Effector CD8-positive, alpha-beta T cell (primary cell): ENCODE measurements at places on chromosomes 11 and 22.

GRCh38 chr22:33569559-33569958, 350.7 kb downstream of the LARGE1 start:
- no peak for DNase-seq

- DNase-seq, result no peak
Measured at GRCh38 chr11:130710021-130710420, 206.3 kb downstream of the SNX19 start.

- DNase-seq, result no peak
Measured at GRCh38 chr22:25334162-25334490, 114.7 kb downstream of the CRYBB2 start.

DNA sequence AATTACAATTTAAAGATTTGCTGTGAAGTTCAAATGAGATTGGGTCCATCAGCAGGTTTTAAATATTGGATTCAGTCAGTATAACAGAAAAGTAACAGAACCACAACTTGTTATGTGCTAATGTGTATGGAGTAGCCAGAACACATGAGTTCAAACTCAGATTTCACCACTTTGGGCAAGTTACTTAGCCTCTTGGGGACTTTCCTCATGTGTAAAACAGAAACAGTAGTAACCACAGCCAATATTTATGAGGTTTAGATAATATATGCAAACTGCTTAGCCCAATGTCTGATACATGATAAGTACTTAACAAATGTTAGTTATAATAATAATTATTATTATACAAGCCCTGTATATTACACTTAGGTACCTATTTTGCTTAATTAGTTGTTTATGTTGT, 21.8 kb upstream of the SLC5A12 start:
- no peak for DNase-seq

DNA sequence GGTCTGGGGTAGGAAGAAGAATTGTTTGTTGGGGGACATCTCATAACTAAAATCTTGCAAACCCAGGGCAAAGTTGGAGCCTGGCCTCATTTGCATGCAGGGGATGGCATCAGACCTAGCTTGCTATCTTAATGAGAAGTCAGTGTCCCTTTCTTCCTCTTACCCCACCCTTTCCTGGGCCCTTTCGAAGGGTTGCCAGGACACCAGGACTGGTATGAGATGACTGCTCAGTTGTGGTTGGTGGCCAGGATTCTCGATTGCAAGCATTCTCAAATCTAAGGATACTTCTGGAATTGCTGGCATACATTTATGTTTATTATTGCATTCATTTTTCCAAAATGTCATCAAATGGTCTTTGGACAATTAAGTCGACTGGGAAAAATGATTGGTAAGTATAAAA, 131.0 kb downstream of the SLC1A2 start:
- DNase-seq, result no peak

DNA sequence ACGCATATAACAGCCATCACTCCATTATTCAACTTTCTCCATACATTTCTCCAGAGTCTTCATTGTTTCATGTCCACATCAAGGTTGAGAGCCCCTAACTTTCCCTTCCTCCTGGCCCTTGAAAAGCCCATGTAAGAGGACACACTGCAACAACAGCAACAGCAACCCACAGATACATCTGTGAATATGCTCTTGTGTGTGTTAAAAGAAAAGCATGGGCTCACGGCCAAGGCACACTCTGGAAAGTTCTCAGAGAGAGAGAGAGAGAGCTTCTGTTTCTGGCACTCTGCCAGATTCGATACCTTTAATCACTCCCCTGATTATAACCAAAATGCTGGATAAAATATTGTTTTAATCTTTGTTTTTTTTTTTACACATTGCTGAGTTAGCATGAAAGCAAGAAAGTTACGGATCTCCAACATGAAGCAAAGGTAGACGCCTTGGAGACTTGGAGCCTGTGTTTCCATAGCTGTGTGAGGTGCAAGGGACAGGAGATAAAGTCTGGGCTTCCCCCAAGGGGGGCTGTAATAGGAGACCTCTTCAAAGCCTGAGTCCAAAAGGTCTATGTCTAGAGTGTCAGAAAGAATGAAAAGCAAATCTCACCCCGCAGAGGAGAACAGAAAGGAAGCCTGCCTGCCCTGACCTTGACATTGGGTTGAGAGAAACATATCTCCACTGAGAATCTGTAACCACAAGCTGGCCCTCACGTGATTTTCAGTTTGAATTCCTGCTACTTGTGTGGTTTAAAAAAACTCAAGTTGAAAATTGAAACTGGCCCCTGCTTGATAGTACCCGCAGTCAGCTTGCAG, 33.7 kb upstream of the MPPED1 start:
- DNase-seq, result no peak

- no peak for DNase-seq
Measured at GRCh38 chr11:67434395-67434881, 3.0 kb downstream of the PTPRCAP start.

GRCh38 chr11:120293038-120293800, 31.9 kb upstream of the TLCD5 start:
- DNase-seq, result no peak

- no peak for DNase-seq
Measured at GRCh38 chr22:33163815-33164214, 105.6 kb upstream of the SYN3 start.

GRCh38 chr11:70530010-70530409, 131.7 kb downstream of the CTTN start:
- DNase-seq, result no peak

DNA sequence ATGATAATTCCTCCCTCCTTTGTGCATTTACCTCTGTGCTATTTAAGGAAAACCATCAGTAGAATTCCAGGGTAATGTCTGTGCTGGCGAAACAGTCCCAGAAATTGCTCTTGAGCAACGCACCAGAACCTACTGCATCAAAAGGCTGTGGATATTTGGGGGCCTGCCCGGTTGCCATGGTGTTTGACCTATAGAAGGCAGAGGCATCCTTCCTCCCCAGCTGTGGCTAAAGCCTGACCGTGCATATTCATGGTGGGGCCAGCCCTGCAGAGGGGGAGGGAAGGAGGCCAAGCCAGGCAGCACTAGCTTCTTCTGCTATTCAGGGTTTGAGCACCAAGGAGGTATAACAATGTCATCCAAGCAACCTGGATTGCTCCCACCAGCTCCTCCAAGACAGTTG, 215.0 kb upstream of the E2F8 start:
- DNase-seq, result no peak

DNA sequence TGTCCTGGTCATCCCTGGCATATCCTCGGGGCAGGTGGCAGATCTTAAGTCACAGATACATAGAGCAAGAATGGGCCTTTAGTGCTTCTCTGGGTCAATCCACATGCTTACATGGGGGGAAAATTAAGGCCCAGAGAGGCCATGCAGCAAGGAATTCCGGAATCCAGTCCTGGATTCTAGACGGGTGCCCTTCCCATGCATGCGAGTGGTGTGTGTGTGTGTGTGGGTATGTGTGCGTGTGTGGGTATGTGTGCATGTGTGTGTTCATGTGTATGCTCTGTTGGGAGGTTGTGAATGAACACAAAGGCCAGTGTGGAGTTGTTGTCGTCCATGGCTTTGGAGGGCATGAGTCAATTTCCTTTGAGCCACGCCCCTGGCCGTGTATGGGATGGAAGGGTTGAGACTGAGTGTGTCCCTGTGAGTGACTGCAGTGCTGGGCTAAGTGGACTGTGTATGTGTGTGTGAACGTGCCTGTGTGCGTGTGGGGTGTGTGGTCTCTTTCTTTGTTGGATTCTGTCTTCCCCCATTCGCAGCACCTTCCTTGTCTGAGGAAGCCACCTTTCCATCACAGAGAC, 33.4 kb upstream of the EIF3D start:
- DNase-seq, result no peak

DNA sequence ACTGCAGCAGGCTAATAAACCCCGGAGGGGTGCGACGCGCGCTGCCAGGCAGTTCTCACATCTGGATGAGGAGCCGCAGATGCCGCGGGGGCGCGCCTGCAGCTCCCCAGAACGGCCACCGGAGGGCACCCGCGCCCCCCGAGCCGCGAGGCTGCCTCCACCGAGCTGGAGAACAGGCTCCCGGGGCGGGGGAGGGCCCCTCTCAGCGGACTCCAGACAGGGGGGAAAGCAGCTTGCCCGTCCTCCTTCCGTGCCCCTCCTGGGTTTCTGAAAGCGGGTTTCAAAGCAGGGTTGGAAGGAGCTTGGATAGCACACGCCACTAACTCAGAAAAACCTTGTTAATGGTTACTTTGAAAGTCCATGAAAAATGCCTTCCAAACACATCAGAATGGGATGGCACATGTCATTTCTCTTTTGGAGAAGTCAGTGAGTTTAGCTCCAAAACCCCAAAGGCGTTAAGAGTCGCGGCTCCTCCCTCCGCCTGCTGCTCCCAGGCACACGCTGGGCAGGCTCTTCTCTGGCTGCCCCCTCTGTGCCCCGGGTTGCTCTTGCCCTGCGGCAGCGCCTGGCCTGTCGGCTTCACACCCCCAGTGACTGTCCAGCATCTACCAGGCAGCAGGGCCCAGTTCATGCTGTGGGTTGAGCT, 317.8 kb downstream of the NTM start:
- no peak for DNase-seq

GRCh38 chr22:42848941-42849550, 8.0 kb downstream of the ARFGAP3 start:
- DNase-seq, result no peak

DNA sequence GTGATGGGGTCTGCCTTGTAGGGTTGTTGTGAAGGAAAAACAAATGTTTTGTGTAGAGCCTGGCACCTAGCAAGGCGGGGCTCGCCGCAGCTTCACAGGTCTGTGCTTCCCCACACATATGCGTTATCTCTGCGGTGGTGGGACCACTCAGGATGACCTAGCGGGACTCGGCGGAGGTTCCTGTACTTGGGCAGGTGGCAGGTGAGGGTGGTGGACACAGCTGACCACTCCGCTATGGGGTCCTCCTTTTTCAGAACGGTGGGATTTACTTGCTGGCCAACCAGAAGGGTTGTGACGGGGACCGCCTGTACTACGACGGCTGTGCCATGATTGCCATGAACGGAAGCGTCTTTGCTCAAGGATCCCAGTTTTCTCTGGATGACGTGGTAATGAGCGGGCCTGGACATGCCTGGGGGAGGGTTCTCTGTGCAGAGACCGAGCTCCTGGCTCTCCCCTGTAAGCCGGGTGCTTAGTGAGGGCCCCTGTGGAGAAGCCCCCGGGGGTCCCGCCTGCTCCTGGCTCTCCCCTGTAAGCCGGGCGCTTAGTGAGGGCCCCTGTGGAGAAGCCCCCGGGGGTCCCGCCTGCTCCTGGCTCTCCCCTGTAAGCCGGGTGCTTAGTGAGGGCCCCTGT, 21.3 kb downstream of the NADSYN1 start:
- no peak for DNase-seq

DNA sequence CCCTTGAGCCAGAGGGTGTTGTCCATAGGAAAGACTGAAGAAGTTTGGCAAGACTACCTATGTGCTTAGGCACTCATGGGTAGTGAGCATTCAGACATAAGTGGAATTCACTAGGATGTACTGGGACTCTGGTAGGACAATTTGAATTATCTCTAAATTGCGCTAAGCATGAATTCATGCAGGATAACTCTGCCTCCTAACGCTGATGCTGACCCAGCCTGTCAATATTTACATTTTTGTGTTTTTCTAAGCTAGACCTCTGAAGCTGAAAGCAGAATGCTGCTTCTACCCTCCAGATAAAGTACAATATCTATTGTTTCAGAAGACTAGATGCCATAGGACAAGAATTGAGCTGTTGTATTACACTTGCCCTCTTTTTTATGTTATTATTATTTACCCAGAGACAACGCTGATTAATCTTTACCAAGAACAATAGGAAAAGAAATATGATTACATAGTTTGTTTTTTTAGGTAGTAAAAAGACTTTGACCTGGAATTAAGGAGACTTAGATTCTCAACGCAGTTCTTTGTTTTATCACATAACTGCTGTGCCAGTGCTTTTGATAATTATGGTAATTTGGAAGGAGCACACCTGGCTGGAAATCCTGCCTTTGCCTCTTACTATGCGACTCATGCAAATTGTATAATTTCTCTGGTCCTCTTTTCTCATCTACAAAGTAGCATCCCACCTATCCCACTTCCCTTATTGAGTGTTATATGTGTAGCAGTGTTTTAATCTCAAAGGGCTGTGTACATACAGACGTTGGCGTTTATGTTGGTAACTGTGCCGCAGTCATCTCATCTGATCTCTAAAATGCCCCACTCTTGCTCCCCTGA, 21.2 kb upstream of the GRAMD1B start:
- DNase-seq, result no peak

GRCh38 chr11:16171882-16172281, 184.5 kb downstream of the SOX6 start:
- no peak for DNase-seq

DNA sequence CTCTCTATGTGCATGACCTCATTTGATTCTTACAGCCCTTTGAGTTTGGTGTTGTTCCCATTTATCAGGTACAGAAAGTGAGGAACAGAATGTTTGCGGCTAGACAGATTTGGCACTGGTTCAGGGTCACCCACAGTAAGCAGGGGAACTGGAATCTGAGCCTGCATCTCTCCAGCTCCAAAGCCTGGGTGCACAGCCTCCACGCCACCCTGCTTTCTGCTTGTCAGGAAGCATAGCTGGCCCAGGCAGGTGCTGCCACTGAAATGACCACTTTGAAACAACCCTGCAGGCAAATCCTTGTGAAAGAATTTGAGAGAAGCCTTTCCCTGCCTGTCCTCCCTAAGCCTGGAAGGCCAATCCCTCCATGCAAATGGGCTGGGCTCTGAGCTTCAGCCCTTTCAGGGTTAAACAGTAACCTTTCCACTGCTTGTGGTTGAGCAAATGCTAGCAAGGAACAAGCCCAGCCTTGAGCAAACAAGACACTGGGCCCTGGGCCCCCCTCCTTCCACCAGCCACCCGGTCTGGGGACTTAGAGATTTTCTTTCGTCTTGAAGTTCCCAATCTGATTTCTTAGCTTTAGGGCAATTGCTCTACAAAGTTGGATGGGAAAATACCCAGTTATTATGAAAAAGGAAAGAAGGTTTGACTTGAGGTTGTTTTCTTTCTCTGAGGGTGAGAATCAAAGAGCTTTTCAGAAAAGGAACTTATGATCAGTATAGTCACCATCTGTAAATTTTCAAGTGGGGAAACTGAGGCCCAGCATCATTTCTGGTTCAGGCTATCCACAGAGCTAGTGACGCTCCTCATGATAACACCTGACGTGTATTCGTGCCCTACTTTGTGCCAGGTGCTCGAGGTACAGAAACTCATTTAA, 19.4 kb downstream of the EHF start:
- no peak for DNase-seq

DNA sequence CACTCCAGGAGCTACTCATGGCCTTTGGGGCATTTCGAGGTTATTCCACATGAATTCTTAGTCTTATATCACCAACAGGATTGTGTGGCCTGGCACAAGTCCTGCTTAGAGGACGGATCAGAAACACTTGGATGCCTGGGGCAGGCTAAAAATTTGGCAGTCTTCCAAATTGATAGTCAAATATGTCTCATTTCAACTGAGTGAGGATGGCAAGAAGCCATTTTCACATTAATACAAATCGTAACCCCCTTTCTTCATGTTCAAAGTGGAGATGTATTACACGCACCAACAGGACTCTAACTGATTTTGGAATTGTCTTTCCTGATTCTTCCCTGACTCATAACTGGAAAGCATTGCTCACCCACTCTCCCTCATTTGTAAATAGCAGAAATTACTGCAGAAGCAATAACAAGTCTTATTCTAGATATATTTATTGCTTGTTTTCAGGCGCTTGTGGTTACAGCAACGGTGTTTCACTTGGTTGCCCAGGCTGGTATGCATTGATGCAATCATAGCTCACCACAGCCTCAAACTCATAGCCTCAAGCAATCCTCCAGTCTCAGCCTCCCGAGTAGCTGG, 10.3 kb upstream of the CCDC86 start:
- DNase-seq, result no peak

GRCh38 chr11:35671396-35672127, 9.0 kb downstream of the TRIM44 start:
- DNase-seq, result no peak

- DNase-seq, result peak; percentile 20
Measured at GRCh38 chr22:30314915-30315314, 11.8 kb downstream of the TBC1D10A start.

- DNase-seq, result no peak
Measured at GRCh38 chr11:61119055-61119454, 16.8 kb downstream of the CD5 start.
